T-helper 22 cell (primary cell): ENCODE measurements at places on chromosomes 6 and 20.
A peak's percentile ranks its signal among the peaks of the same experiment; 100 is the strongest.

GRCh38 chr6:75991941-75992340 lies 80.5 kb downstream of the IMPG1 start:
- no peak for DNase-seq

GRCh38 chr6:139990856-139991465 lies 616.5 kb upstream of the CITED2 start:
- no peak for DNase-seq

GRCh38 chr6:81787313-81788068 lies 35.0 kb upstream of the TENT5A start:
- DNase-seq: no peak

DNA sequence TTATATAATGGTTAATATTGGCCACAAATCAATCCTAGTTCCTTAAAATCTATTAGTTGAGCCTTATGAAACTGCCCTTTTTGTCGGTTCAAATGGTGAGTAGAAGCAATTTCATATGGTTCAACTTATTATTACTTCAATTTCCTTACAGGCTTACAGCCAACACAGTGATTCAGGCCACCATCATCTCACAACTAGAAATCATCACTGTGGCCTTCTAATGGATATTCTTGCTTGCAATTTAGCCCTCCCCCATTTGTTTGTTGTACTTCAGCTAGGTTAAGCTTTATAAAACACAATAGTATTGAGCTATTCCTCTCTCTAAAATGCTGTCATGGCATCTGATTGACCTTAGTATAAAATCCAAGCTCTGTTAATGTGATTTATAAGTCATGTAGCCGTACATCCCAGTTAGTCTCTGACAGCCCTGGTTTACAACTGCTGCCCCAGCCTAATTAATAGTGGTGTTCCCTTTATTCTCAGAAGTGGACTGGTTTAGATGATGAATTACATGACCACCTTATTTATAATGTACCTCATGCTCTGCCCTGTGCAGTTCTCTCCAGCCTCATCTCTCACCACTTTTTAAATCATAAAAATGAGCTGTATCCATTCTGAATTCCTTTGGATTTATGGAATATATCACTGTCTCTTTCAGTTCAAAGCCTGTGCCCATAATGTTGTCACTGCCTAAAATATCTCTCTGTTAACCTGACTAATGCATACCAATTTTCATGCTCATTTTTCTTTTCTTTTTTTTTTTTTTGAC lies 36.7 kb downstream of the LAMA2 start:
- DNase-seq: no peak

DNA sequence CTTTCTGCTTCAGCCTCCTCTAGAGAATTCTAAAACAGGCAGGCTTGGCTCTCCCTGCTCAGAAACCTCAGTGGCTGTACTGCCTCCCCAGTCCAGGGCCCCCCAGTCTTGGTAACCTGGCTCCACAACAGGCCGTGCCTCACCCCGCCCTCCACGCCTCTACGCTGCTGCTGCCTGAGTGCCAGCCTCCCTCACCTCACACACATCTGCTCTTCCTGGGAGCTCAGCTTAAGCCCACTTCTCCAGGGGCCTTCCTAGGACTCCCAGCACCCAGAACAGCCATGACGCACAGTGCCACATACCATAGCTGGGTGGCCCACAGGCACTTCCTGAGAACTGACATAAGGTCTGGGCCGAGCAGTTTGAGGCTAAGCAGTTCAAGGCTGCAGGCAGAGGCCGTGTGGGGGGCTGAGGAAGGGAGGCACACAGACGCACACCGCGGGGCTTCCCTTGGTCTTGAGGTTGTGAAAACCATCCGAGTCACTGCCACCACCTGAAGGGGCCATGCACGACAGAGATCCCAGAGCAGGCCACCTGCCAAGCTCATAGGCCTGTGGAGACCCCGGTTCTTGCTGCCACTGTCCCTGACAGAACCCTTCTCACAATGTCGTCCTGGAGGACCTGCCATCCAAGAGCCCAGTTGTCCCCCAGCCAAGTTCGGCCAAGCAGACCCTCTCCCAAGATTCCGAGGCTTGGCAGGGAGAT lies 42.6 kb downstream of the DSTN start:
- DNase-seq: peak; percentile 28

DNA sequence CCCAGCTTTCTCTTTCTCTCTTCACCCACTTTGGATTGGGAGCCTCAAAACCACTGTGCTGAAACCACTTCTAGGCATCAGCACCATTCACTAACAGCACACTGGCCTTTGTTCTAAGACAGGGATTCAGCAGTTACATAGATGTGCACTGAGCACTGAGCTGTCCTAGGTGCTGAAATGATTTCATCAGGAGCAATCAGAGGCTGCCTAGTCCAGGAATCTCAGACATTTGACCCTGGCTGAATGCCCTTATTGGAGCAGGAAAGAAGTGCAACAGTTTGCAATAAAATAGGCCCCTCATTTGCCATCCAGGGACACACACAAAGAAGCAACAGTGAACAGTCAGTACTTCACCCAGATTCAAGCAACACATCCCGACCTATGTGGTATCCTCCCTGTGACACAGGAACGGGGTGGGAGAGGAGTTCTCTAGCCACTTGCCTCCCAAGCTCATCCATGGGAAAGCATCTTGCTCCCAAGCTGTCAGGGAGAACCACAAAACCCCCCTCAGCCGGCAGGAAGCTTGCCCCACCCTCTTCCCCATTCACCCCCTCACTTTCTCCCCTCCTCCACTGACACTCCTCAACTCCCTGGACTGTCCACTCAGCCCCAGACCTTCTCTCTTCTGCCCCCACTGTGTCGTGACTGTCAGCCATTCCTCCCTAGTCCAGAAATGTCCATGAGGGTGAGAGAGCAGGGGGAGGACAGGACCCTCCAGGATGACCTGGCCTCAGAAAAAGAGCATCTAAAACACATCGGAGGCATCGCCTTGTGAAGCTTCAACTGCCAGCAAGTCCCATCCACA lies 304.4 kb downstream of the PREX1 start:
- no peak for DNase-seq

GRCh38 chr20:47063407-47063806 lies 168.8 kb downstream of the EYA2 start:
- DNase-seq: no peak

- no peak for DNase-seq
Measured at GRCh38 chr6:170166511-170167122, 124.3 kb downstream of the DLL1 start.

- DNase-seq: no peak
Measured at GRCh38 chr20:17943343-17943742, 25.3 kb downstream of the SNX5 start.

DNA sequence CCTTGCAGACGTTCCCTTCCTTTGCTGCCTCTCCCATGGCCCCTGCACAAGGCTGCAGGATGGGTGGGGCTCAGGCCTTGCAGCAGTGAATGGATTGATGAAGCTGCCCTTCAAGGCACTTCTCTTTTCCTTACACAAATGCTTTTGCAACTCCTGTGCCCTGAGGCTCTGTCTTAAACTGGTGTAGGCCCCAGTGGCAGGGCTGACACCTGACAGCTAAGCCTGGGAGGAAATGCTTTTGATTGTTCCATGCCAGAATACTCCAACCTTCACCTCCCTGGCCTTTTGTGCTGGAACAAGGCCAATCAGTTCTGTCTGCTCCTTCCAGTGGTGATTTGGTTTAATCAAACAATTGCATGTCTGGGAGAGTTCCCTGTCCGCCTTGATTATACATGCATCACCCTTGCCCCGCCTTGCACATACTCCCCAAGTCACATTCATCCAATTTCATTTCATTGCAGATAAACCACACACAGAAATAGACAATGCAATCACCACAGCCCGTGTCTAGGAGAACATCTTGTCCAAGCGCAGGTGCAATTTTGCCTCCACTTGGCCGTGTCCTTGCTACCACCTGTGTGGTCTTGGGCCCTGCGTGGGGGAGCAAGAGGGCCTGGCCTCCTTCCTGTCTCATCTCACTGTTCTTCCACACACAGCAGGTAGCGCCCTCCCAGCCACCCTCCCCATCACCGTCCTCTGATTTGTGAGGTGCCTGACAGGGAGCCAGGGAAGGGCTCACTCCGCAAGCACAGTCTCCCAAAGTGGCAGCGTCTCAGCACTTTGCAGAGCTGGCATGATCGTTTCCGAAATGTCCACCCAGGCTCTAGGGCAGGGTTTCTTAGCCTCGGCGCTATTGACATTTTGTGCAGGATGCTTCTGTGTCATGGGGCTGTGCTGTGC lies 120.4 kb downstream of the CDH26 start:
- no peak for DNase-seq

- DNase-seq: no peak
Measured at GRCh38 chr20:3712279-3712873, at the start of gene SIGLEC1. SIGLEC1 (minus strand) TSS chr20:3712600; CDS start chr20:3707128, 5,472 bp downstream.

GRCh38 chr6:49978332-49979226 lies 9.2 kb upstream of the DEFB113 start:
- no peak for DNase-seq

DNA sequence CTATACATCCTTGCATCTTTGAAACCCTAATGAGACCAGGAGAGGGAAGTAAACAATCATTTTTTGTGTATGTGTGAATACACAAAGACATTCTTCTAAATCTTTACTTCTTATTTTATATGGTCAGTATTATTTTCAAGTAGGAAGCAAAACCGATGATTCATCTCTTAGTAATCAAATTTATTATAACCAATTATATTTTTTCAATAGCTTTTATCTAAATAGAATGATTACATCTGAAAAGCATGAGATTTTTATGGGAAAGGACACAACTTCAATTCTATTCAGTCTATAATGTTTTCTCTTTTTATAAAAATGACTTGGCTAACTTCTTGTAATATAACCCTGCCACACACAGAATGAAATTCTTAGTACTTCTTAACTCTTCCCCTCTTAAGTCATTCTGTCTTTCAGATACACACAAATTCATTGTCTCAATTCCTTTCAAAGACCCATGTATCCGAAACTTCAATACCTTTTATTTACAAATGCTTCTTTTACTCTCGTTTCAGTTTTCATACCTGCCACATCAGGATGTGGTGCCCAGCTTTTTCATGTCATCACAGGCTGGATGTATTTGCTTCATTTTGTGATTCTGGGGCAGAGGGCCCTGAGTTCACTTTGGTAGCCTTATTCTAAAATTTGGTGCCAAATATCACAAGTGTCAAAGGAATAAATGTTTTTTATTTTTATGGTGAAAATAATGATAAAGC lies 227.0 kb downstream of the PHF3 start:
- no peak for DNase-seq

GRCh38 chr20:12936524-12936923 lies 72.2 kb upstream of the SPTLC3 start:
- no peak for DNase-seq

DNA sequence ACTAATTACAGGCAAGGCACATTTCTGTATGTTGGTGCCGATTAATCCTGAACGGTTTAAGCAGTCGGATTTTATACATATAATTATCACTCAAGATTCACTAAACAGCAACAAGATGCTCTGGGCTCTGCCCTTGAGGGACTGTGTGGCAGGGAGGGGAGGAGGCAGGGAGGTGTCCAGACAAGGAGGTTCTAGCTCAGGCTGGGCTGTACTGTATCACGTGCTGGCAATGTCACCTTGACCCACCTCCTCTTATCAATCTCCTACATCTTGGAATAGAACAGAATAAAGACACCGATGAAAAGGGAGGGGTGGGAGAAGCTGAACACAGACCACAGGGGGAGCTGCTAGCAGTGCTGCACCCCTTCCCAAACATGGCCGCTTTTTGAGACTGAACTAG lies 65.7 kb downstream of the LRFN2 start:
- no peak for DNase-seq

- no peak for DNase-seq
Measured at GRCh38 chr6:150673720-150674346, 74.1 kb downstream of the PLEKHG1 start.

GRCh38 chr6:149014631-149015534 lies 268.1 kb downstream of the UST start:
- no peak for DNase-seq

DNA sequence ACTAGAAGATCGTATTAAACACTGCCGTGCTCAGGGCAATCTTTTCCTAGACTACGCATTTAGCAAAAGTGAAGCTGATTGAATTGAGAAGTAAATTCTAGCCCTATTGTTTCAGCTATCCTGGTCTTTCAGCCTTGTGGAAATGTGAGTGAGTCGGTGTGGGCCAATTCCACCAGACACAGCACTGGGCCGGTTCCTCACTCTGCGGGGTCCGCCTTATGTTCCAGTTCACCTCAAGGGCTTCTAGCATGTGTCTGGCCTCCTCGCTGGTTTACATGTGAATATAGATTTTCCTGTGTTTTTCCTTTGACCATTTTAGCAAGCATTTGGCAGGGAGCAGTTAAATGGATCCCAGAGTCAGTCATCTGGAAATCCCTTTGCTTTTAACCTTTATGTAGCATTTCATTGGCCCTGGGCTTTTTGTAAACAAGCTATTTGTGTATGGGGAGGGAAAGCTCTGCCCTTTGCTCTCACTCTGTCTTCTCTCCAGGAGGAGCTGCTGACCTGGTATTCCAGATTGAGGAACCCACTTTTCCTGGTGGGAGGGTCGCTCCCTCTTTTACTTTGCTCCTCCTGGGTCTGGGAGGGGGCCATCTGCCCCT lies 12.4 kb upstream of the GTSF1L start:
- DNase-seq: no peak

GRCh38 chr6:37311741-37312473 lies 41.9 kb upstream of the RNF8 start:
- DNase-seq: no peak

- no peak for DNase-seq
Measured at GRCh38 chr6:168915855-168916254, 337.8 kb downstream of the THBS2 start.

DNA sequence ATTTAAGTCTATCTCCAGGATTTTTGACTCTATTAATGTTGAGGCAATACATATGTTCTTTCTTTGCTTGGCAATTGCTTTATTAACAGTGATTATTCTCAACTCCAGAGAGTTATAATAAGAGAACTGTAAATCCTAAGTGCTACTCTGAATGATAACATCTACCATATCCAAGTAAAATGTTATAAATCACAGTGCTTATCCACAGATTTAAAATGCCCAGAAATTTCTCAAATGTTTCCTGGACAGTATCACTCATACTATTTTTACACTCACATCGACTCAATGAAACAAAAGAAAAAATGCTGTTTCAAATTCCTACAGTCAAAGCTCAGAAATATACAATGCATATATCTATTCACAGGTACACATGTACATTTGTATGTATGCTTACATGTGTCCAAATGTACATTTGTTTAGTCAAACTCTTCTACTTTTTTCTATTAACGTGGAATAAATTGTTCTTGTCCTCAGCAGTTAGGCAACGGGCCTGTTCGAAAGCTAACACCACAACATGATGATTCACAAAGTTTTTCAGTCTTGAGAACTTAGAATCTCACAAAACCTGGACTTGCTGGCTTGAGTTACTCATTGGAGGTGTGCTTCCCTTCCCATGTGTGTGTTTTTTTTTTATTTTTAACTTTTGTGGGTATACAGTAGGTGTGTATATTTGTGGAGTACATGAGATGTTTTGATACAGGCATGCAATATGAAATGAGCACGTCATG lies 193.0 kb downstream of the GJA10 start:
- no peak for DNase-seq

DNA sequence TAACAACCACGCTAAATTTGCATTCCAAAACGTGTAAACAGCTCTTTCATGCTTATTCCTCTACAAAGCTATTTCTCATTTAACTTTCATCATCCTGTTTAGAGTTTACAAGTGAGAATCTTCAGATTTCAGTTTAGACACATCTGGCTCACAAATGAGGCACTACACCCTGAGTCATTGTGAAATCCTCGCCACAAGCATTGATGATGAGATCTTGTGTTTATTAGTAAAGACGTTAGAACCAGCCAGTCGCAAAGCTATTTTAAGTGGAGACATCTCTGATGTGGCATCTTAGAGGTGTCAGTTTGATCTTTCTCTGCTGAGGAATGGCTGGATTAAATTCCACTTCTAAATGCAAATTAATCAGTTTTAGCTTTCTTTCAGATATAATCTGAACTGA lies 8.3 kb upstream of the ISM1 start:
- no peak for DNase-seq

- no peak for DNase-seq
Measured at GRCh38 chr6:82361631-82362030, 2.0 kb upstream of the TPBG start.
